ENCODE measurements at places on chromosomes 6 and 20.

- DNase-seq: no peak
These were observed 91.2 kb downstream of the ELOVL5 start for GRCh38 chr6:53257533-53257932.

- DNase-seq: no peak
These were observed 100.1 kb downstream of the ZFAND3 start for GRCh38 chr6:37919417-37920157.

- peak; percentile 52 for DNase-seq
These were observed 65.0 kb upstream of the EEF1A1 start for GRCh38 chr6:73585566-73586415.

DNA sequence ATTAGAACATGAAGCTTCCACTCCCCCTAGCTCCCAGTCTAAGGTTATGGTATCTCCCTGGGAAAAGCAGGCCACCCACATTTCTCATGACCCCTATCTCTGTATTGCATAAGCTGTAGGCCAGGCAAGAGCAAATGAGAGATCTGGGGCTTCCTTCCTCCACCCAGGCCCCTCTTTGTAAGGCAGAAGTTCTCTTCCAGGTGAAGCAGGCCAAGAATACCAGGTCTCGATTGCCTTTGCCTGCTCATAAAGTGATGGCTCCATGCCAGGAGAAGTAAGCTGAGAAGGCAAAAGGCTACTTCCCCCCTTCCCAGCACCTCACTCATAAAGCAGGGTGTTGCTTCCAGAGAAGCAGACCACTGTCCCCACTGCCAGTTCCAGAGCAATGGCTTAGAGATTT lies 144.1 kb upstream of the KCNK16 start:
- no peak for DNase-seq

DNA sequence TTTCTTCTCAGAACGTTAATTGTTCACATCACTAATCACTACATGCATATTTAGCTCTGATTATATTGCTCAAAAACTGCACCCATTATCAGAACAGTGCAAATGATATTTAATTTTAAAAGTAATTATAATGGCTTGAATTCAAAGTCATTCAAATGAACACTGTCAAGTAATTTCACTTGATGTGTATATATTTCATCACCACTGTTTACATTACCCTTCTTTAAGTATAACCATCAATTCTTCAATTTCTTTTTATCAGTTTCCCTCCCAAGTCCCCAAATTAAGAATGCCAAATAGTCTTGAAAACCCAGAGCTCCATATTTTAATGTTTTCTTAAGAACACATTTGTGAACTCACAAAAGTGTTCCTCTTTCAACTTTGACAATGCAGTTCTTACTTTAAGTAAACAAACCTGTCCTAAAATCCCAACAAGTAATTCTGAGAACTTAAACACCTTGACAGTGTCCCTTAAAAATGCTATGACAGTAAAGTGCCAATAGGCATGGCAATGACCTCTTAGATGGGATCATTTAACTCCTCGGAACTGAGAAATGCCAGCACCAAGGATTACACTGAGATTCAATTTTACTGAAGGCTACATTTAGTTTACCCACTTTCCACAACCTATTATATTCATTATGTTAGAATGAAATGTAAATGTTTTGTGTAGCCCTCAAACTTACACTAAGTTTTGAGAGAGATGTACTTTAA lies 16.7 kb upstream of the SNX14 start:
- DNase-seq: no peak

GRCh38 chr6:112145080-112145573 lies 57.7 kb downstream of the FAM229B start:
- no peak for DNase-seq

DNA sequence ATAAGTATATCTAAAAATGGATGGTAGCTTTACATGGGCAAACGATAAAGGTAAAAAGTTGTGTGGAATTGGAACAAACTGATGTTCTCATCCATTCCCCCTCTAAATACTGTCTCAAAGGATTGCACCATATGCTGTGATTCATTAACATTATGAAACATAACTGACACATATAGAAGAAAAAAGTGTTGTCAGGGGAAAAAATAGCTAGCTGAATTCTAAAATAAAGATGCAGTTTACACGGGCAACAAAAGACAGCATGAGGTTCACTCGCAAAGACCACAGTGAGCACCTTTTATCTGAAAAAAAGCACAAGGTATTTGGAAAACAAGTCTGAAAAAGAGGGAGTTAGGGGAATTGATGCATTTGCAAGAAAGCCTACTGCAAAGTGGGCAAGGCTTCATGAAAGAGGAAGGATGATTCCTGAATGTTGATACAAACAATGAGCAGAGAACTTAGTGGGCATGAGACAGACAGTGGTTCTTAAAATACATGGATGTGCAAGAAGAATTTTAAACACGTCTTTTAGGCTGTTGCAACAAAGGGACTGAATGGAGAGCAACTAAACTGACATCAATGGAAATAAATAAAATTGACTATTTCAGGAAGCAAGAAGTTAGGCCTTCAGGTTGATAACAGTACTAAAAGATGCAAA lies 280.9 kb downstream of the KIF16B start:
- DNase-seq: peak; percentile 42

DNA sequence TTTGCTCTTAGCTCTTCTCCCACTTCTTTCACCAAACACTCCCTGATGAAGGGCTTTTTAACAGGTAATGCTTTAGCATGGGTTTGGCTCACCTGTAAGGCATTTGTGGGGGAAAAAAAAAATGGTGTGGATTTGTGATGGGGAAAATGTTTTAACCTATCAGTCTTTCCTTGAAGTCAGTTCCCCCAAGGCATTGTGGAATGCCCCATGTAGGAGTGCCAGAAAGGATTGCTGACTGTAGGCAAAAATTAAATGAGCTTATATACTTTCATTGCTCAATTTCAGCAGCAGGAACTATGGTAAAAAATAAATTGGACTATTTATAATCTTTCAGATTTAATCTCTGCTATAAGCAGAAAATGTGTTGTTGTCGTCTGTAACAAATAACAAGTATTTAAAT lies 10.6 kb upstream of the SASH1 start:
- DNase-seq: no peak

DNA sequence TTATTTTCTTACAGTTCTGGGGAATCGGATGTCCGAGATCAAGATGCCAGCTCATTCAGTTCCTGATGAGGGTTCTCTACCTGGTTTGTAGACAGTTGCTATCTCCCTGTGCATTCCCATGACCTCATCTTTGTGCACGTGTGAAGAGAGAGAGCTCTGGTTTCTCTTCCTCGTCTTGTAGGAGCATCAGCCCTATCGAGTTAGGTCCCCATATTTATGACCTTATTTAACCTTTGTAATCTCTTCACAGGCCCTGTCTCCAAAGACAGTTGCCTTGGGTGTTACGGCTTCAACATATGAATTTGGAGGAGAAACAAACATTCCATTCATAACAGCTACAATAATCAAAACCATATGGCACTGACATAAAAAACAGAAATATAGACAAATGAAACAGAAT lies 455.3 kb downstream of the HACE1 start:
- DNase-seq: no peak

GRCh38 chr6:6474170-6474920 lies 114.2 kb upstream of the LY86 start:
- no peak for DNase-seq
